ENCODE measurements at places on chromosomes 11 and 22.

- no peak for DNase-seq
Observed at GRCh38 chr11:119369132-119369925, 12.2 kb downstream of the USP2 start.

DNA sequence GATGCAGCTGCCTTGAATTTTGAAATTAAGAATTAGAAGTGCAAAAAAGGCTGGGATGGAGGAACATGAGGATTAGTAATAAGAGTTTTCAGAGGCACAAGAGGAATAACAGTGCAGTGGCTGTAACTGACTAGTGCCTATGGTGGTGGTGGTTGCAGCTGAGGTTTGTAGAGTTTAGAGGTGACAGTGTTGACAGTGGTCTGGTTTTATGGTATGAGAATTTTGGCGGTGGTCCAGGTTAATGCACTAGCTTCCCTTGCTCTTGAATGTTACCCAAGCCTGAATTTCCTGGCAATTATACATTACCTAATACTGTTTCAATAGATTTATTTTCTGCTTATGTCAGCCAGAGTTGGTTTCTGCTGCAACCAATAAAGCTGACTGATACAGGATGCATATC lies 112.8 kb upstream of the C11orf87 start:
- peak; percentile 76 for DNase-seq

DNA sequence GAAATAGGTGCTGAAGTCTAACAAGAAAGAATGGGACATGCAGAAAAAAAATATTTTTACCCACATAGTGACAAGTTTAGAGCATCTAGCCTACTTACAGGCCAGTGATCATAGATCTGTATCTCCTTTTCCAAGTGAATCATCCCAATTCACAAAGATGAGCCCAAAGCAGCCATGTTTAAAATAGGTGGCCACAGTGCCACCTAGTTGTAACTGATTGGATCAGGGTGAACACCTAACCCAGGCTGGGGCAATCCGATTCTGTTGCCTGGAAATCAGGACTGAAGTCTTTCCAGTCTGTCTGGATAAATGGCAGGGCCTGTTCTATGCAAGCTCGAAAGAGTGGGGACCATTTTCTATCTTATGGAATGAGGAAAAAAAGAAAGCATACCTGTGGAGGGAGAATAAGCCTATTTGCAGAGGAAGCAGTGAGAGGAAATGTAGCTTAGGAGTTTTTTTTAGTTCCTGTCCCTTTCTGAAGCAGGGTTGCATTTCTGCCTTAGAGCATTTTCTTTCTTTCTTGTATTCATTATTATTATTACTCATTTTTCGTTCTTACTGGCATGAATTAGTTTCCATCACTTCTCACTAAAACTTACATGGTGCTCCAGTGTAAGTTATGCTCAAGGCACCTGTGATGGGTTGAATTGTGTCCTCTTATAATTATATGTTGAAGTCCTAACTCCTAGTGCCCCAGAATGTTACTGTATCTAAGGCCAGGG lies 113.2 kb upstream of the RAG2 start:
- DNase-seq: no peak

DNA sequence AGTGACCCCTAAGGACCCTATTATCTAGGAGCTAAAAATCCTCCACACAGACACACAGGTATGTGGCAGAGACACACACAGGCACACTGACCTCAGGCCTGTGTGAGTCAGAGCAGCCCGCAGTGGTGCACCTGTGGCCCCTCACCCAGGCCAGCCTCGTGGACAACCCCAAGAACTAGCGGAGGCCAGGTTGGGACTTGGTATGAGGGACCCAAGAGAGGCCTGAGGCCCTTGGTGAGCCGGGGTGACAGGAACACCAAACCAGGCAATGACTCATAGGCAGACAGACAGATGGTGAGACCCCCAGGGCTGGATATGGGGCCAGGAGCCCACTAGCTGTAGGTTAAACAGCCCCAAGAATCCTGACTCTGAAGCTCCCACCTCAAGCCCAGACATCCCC lies 6.0 kb downstream of the CASTOR1 start:
- no peak for DNase-seq

DNA sequence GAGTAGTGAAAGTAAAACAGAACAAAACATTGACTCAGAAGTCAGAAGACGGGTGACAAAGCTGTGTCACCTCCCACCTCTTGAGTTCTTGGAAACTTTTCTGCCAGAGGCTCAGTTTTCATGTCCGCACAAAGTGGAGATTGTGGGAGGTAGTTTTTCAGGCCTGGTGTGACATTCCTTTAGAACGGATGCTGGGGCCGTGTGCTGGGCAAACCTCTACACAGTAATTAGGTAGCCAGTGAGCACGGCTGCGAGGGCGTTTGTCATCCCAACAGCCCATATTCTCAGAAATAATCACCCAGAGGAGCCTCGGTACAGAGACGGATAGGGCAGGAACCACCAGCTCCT lies 1054.4 kb downstream of the TBC1D22A start:
- no peak for DNase-seq

GRCh38 chr11:133841279-133842043 lies 3.9 kb downstream of the SPATA19 start:
- no peak for DNase-seq

GRCh38 chr11:12809864-12810567 lies 135.8 kb downstream of the TEAD1 start:
- DNase-seq: peak; percentile 55

DNA sequence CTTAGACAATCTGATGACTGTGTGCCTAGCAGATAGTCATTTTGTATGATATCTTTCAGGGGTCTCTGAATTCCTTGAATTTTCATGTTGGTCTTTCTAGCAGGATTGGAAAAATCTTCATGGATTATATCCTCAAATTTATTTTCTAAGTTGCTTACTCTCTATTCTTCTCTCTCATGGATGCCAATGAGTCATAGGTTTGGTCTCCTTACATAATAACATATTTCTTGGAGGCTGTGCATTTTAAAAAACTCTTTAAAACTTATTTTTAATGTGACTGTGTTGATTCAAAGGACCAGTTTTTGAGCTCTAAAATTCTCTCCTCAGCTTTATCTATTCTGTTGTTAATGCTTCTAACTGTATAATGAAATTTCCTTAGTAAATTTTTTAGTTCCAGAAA lies 198.7 kb downstream of the AASDHPPT start:
- DNase-seq: peak; percentile 37

- DNase-seq: no peak
Observed at GRCh38 chr11:39442177-39442576, 2017.3 kb downstream of the LRRC4C start.

GRCh38 chr11:3890014-3890413 lies 34.5 kb downstream of the STIM1 start:
- DNase-seq: no peak

- DNase-seq: peak; percentile 74
Observed at GRCh38 chr11:75826461-75827230, 11.6 kb downstream of the UVRAG start.

GRCh38 chr11:30282289-30282631 lies 40.6 kb upstream of the ARL14EP start:
- DNase-seq: no peak

- DNase-seq: peak; percentile 60
Observed at GRCh38 chr11:120186774-120187591, 23.8 kb upstream of the OAF start.

DNA sequence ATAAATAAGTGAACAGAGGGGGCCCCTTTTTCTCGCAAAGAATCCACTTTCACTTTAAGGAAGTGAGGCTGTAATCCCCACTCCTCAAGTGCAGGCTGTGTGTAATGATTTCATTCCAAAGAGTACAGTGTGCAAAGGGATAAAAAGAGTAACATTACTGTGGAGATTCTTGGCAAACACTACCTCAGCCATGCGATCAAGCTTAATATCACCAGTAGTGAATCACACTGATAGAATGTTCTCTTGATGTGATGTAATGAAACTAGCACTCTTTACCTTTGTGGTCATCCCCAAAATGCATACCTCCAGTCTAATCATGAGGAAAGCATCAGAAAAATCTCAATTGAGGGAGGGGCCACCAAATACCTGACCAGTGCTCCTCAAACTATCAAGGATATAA lies 246.1 kb upstream of the CHORDC1 start:
- peak; percentile 3 for DNase-seq

DNA sequence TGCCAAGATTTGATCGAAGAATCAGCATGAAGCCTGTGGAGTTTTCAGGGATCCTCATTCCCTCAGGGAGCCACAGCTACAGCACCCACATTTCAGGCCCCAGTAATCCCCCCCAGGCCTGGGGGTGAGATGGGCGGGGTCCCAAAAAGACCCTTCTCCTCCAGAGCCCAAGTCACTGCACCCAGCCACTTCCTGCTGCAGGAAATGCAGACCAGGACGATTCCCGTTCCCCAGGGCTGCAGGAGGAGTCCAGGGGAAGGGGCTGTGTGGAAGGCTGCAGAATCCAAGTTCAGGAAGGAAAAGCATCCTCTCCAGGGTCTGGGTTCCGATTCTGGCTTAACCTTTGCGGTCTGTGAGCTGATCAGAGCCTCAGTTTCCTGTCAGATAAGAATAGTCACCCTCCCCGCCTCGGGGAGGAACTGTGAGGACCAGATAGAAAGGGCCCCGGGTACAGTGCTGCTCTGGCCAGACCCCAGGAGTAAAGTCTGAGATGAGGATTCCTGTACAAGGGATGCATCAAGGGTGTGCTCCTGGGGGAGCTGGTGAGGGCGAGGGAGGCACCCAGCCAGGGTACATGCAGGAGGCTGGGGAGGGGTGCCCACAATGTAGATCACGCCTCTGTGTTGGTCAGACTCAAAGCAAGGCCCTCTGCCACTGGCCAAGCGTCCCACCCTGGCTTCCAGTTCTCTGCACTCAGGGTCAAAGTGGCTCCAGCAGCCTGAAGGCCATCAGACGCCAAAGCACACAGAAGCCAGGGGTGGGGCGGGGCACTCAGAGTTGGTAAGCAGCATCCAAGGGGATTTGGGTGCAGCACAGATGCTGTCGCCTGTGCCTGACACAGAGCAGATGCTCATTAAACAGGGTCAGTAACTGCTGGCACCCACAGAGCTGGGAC lies 30.1 kb upstream of the TP53I11 start:
- DNase-seq: no peak

- DNase-seq: no peak
Observed at GRCh38 chr11:64438986-64439771, 80.2 kb downstream of the RPS6KA4 start.

- no peak for DNase-seq
Observed at GRCh38 chr11:47536915-47537314, 16.0 kb downstream of the CELF1 start.

- peak; percentile 53 for DNase-seq
Observed at GRCh38 chr11:130652671-130653335, 204.4 kb downstream of the ADAMTS15 start.

DNA sequence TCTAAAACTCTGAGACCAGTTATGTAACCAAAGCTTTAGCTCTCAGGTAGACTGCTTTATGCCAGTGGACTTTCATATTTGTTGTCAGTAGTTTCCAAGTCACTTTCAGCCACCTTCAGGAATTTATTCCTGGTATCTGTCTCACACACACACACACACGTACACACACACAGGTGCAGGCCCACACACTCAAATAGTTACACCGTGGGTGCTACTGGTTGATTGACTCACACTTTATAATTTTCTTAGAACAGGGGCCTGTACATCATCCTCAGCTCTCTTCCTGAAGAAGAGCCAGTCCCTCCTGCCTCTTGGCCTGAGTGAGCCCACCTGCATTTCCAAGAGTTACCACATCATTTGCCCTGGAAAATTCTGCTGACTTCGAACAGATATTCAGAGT lies 555.2 kb downstream of the SOX6 start:
- DNase-seq: no peak

DNA sequence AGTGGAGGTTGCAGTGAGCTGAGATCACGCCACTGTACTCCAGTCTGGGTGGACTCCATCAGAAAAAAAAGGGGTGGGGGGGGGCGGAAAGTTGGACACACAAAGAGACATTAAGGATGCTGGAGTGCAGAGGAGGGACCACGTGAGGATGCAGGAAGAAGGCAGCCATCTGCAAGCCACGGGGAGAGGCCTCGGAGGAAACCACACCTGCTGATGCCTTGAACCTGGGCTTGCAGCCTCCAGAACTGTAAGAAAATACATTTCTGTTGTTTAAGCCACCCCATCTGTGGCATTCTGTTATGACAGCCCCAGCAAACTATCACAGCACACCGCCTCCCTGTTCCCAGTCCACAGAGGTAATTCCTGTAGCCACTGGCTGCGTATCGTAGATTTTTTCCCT lies 9.2 kb upstream of the STIP1 start:
- no peak for DNase-seq

DNA sequence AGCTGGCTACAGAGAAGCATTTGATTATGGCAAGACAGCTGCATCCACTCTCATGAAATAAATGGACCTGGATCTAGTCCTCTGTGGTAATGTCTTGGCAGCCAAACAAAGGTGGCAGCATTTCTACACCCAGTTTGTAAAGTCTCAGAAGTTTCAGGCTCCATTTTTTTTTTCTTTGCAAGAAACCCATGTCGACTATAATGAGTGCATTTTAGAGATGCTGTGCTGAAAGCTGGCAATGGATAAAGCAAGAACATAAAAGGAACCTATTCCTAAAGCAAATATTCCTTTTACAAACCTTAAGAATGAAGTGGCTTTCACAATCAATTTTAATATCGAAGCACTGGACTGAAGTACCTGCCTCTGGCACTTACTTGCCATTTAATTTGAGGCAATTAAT lies 33.5 kb downstream of the THAP12 start:
- no peak for DNase-seq

- DNase-seq: peak; percentile 99
Observed at GRCh38 chr22:27107824-27108223, 450.4 kb downstream of the MIAT start.

GRCh38 chr11:79050786-79051185 lies 390.0 kb downstream of the TENM4 start:
- no peak for DNase-seq

GRCh38 chr11:66221012-66221411 lies 47.4 kb upstream of the RAB1B start:
- no peak for DNase-seq

GRCh38 chr11:72012897-72013721 lies 14.4 kb downstream of the IL18BP start:
- peak; percentile 55 for DNase-seq

GRCh38 chr11:123045101-123045500 lies 16.8 kb downstream of the HSPA8 start:
- peak; percentile 23 for DNase-seq

GRCh38 chr22:38260761-38261681 lies 11.8 kb downstream of the TMEM184B start:
- DNase-seq: peak; percentile 23

DNA sequence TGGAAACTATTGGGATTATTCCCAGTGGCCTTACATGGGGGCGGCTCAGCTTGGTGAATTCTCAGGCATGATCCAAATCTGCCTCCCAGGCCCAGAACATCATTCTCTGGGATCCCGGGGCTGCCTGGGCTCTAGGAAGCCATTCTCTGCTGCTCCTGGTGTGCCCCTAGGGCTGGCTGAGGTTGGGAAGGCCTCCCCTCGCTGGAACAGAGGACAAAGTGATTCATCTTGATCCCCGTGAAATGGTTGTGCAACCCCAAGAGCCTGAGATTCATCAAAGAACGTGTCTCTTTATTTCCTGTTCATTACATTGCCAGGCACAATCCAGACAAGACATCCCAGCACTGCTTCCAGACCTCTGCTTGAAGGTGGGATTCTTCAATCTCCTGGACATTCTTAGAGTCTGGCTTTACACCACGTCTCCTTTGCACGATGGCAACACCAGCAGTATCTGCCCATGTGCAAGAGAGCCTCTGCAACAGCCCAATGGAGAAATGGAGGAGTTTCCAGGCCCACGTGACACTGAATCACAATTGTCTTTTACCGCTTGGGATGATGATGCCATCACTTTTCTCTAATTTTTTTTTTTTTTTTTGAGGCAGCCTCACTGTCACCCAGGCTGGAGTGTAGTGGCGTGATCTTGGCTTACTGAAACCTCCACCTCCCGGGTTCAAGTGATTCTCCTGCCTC lies 52.3 kb downstream of the TST start:
- DNase-seq: no peak

- DNase-seq: no peak
Observed at GRCh38 chr11:58530236-58530635, 22.3 kb upstream of the OR5B21 start.

Measured in fibroblast of skin of scalp (primary cell).